ENCODE measurements at places on chromosomes 7 and 10.

DNA sequence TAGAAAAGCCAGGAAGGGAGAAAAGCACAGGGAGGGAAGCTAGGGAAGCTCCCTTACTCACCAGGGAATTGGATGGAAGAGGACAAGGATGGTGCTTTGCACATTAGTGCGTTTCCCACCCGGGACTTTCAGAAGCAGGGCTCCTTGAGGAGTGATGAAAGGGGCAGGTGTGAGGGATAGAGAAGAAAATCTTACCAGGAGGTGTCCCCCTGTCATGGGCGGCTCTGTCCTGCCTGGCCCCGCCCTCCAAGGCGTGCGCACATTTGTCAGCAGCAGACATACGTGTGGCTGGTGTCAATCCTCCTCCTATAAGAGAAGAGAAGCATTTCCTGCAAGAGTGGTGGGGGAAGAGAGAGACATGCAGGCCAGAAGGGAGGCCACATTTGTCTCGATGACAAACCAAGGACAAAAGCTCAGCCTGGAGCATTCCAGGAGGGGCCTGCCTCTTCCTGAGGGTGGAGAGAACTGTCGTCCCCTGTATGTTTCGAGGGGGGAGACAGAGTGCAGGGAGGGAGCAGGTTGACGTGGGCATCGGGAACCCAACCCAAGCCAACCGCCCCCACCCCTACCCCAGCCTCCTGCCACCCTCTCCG, 47.4 kb upstream of the COMTD1 start:
- no peak for DNase-seq

DNA sequence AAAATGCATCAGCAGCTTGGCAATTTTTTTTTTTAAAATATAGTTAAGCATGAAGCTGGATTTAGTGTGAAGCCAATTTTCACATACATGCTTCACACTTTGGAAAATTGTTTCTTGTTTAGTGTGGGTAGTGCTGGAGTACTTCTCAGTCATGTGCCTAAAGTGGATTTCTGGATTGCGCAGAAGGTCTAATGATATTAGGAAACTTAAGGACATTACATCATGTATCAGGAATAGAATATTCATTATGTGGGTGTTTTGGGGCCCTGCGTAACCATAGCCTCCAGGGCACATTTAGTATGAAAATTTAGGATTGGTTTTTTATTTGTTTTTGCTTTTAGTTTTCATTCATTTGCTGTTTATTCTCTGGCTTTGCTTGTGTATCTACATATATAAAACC, 28.8 kb upstream of the BNIP3 start:
- no peak for DNase-seq

DNA sequence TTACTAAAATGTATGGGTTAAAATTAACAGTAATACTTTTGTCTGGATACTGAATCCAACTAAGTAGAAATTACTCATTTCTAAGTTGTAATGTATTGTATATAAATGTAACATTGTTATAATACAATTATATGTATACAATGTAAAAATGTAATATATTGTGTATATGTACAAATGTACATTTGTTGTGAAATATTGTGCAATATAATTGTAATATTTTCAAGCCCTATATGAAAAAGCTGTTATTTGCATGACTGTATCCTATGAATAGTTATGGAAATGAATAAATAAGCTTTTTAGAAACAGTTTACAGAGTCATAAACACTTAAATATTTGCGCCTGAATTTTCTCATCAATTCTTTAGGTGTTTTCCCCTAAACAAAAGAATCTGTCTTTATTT, 20.3 kb upstream of the UMAD1 start:
- DNase-seq, result no peak

DNA sequence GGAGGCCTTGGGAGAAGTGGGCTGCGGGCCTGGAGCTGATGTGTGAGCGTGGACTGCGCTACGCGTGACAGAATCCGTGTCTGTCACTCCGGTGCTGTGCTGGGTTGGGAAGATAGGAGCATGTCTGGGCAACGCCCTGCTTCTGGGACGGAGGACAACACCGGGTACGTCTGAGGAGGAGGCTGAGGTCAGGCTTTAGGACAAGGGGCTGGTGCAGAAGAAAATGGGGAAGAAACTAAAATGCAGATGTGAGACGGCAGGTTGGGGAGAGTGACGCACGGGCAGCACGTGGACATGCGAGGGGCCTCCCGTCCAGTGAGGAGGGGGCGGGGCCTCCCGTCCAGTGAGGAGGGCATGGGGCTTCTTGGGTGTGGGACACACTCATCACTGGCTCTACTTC, 207.4 kb downstream of the DNAJB6 start:
- DNase-seq, result no peak

DNA sequence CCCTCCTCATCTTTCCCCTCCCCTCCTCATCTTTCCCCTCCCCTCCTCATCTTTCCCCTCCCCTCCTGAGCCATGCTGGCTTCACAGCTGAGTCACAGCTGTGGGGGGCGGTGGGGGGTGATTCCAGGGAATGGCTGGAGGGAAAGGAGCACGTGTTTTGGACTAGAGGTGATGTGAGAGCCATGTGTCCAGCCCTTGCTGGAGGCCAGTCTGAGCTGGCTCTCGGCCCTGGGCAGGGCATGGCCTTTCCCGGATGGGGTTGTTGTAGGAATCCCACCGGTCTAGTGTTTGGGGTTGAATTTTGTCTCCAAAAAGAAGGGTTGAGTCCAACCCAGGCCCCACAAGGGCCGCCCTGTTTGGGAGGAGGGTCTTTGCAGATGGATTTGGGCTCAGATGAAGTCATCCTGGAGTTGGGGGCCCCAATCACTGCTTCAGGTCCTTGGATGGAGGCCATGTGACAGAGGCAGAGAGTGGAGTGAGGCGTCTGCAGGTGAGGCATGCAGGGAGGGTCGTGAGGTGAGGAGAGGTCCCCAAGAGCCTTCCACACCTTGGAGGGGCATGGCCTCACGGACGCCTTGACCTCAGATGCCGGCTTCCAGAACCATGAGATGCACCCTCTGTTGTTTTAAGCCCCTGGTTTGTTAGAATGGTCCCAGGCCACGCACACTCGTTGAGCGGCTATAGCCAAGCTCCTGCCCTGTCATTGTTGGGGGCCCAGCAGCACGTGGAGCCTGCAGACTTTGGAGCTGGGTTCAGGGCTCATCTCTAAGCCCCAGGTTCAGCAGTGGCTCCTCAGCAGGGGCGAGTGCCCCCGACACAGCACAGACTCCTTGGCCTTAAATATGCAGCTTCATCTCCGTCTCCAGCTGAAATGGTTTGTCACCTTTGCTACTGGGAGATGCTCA, 101.6 kb downstream of the DNAJB6 start:
- DNase-seq, result no peak

- no peak for DNase-seq
These were observed 35.9 kb upstream of the SFTPD start for GRCh38 chr10:79984851-79985250.

DNA sequence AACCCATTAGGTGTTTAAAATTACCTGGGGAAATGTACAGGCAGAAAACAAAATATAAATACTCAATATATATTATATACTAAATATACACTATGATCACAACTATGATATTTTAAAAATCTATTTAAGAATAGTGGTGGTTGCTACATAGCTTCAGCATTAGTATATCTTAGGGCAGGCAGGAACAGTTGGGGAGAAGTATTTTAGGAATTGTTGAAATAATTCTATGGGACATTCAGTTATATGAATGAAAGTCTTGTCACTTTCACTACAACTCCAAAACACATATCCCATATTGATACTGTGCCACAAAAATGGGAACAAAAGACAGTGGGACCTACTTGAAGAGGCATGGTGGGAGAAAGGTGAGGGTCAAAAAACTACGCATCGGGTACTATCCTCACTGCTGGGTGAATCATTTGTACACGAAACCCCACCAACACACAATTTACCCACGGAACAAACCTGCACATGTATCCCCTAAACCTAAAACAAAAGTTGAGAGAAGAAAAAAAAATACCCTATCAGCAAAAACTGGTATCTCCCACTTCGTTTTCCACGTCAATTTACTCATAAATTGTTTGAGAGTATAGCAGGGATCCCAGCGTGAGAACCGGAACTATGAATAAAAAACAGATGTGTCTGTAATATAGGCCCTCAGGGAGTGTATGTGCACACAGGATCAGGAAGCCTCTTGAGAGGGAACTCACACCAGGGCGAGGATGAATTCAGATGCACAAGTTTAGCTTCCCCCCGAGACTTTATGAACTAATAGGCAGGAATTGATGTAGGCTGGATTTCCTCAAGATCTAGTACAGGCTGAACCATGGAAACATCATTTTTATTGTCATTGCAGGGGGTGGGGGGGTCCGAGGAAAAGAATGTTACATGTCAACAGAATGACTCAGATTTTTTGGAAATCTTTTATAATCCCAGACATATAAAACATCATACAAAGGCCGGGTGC, 16.2 kb downstream of the SLC16A12 start:
- DNase-seq, result no peak

DNA sequence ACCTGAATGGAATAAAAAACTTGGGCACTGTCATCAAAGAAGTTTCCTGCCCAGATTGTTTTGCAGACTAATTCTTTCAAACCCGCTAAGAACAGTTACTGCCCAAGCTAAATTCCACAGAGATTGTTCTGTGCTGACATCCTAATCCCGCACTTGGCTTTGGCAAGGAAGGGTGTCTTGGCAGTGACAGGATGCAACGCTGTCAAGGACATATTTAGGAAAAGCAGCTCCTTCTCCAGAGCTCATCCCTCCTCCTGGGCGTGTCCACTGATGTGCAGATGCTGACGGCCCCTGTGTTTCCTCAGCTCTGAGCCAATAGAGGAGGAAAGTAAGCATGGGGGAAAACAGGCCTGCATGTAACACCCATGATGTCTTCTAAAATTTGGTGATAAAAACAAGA, 74.2 kb downstream of the EEPD1 start:
- DNase-seq, result no peak

- no peak for DNase-seq
These were observed 104.1 kb downstream of the AOAH start for GRCh38 chr7:36620166-36620708.

DNA sequence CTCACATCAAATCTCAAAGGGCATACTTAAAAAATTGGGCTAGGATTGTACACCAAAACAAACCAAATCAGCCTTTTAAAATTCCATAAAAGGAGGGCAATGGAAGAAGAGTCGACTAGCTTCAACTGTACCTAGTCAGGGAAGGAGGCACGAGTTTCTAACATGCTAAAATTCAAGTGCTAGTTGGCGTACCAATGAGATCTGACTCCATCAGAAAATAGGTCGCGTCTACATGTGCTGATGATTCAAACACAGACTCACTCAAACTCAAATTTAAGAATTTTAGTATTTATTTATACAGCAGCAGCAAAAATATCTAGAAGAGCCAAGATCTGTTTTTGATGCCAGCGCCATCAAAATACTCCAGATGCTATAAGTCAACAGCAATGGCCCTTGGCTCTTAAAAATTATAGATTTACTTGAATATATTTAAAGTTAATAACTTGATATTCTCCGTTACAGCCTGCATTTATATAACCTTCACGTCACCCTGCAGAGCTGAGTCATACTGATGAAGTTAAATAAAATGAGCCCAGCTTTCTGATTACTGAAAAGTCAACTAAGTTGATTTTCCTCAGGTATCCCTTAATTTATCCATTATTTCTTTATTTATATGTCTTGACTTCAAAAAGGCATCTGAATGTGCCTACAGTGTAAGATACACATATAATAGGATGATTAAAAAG, 302.1 kb upstream of the IMMP2L start:
- DNase-seq, result no peak

DNA sequence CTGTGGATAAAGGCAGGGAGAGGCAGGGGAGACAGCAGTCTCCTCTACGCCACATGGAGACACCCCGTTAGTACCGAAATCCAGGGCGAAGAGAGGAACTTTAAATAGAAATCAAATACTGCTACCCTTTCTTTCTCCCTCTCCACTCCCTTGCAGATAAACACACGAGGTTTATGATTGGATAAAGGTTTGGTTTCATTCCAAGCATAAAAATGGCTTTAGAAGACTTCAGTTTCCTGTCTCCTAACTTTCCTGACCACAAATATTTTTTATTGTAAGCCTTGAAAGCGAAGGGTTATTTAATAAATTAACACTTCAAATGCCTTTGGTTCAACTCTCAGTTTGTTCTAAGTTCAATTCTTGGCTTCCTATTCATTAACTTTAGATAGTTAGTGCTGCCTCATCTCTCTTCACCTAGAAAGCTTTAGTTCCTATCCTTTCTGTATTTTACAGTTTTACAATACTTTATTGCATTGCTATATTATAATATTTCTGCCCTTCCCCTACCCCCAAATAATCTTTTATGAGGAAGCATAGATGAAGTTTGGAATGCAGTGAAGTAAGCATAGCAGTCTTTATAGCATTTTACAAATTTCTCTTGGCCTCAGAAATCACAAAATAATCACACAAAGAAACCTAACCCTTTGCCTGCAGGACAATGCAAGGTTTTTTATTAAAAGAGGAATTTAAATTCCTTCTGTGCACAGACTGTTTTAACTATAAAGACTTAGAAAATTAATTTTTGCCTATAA, 31.5 kb upstream of the ARID5B start:
- DNase-seq, result no peak

DNA sequence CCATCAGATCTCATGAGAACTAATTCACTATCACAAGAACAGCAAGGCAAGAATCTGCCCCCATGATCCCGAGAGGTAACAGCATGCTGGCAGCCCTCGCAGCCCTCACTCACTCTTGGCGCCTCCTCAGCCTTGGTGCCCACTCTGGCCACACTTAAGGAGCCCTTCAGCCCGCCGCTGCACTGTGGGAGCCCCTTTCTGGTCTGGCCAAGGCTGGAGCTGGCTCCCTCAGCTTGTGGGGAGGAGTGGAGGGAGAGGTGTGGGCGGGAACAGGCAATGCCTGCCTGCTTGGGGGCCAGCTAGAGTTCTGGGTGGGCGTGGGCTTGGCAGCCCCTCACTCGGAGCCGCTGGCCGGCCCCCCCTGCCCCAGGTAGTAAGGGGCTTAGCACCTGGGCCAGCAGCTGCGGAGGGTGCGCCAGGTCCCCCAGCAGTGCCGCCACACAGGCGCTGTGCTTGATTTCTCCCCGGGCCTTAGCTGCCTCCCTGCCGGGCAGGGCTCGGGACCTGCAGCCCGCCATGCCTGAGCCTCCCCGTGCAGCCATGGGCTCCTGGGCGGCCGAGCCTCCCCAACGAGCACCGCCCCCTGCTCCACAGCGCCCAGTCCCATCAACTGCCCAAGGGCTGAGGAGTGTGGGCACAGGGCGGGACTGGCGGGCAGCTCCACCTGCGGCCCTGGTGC, 24.0 kb upstream of the ZNF438 start:
- DNase-seq, result no peak

GRCh38 chr7:54398863-54399262, 143.3 kb upstream of the VSTM2A start:
- DNase-seq, result no peak

GRCh38 chr7:28389504-28390395, 22.6 kb upstream of the CREB5 start:
- no peak for DNase-seq

- no peak for DNase-seq
These were observed 10.2 kb upstream of the FAM13C start for GRCh38 chr10:59372543-59372942.

DNA sequence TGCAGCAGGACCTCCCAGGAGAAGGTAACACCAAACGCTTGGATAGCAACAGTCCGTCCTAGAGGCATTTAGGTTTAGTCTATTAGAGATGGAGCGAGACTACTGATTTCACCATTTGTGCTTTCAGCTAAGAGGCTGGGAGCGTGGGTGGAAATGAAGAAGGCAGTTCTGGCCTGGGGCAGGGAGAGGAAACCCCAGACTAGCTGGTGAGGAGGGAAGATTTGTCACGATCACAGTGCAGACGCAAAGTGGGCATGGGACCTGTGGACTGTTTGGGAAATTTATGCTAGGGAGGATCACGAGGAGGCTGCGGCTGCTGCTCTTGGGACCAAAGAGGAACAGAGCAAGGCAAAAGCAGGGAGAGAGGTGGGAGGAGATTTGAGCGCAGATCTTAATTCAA, 130.4 kb upstream of the AOAH start:
- DNase-seq, result no peak

GRCh38 chr7:130141161-130141883, 63.9 kb downstream of the TMEM209 start:
- DNase-seq, result no peak
